ENCODE measurements at places on chromosomes 16 and 17.

GRCh38 chr16:70739389-70739788 lies 53.5 kb upstream of the MTSS2 start:
- no peak for DNase-seq

GRCh38 chr17:61139219-61139618 lies 260.4 kb upstream of the TBX2 start:
- peak; percentile 71 for DNase-seq

DNA sequence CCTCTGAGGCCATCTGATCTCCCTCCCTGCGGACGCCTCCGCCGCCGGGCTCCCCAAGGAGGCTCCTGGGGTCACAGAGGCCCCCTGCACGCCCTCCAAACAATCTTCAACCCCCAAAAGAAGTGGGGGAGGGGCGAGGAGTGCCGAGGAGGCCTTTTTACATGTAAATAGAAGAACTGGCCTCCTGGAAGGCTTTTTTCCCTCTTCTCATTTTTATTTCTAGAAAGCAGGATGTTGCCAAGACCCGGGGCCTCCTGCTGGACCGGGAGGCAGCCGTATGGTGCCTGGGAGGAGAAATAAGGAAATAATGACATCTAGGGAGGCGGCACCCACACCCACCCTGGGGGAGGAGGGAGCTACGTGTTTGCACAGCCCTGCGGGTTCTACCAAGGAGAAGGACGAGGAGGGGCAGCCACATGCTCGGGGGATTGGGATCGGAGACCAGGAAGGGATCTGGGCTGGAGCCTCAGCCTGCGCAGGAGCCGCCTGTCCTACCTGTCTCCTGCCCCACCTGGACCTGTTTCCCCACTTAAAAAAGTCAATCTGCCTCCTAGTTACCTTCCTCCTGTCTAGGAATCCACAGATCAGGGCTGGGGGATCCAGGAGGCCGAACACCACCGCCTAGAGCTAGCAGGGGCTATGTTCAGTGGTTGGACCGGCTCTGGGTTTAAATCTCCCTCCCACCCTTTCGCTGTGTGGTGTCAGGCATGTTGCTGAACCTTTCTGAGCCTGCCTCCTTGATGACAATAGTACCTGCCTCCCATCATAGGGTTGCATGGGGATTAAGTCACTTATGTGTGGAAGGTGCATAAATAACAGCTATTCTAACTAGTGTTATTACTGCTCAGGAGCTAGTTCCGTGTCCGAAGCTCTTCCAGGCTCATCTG lies 175.7 kb upstream of the GSE1 start:
- DNase-seq = no peak

GRCh38 chr16:81478876-81479511 lies 34.4 kb downstream of the CMIP start:
- DNase-seq = no peak

DNA sequence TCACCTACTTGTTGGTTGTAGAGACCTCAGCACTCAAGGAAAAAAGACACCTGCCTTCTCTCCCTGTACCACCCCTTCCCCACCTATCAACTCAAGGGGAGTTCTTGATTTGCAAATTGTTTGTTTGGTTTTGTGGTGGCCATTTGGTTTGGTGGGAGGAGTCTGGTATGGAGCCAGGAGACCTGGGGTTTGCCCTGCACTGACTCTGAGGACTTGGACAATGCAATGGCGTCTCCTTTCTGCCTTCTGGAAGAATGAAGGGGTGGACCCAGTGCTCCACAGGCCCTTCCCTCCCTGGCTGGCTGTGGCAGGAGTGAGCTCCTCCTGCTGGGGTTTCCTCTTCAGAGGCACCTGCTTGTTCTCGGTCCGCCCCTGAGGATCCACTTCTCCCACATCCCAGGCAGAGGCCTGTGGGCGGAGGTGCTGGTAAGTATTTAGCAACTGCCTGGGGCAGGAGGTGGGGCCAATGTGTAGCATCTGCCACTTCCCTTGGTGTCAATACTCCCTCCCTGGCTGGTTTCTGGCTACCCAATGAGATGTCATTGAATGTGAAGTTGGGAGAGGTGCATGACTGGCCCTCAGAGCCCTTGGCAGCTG lies 164.5 kb downstream of the NTN1 start:
- DNase-seq = no peak

DNA sequence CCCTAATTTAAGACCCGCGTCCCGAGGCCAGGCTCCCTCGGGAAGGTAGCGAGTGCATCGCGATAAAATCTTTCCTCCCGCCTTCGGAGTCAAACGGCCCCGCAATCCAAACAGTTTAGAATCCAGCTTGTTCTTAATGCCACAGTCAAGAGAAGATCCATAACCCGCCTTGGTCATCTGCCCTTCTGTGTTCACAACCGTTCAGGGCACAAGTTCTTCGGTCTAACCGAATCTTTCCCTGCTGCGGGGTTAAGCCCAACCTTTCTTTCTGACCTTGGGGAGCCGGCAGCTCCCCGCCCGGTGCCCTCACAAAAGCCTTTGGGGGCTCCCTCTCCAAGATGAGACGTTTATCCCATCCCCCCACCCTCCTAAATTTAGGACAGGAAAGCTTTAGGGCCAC lies 30.3 kb downstream of the CPSF4L start:
- peak; percentile 47 for DNase-seq

DNA sequence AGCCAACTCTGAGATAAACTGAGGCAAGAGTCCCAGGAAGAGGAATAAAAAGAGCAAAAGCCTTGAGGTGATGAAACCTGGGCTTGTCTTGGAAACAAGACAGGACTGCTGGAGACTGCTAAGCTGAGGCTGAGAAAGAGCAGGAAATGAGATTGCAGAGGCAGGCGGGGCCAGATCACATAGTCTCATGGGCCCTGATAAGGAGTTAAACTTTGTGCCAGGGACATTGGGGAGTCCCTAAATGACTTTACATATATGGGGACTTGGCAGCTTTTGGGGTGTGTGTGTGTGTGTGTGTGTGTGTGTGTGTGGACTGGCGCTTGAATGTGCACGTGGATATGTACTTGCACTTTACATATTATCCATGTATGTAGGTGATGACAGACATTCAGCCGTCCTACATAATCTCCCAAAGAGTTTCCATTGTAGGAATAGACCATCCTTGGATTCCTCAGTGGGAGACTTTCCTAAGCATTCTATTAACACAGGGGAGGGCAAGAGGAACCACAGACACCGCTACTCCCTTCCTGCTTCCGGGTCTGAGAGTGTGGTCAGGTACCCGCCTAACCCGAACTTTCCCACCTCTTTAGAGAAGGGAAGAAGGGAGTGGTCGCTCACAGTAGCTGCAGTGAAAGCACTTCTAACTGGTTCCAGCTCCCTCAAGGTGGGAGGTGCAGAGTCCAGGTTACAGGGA lies 123.1 kb downstream of the LYRM1 start:
- DNase-seq = no peak

DNA sequence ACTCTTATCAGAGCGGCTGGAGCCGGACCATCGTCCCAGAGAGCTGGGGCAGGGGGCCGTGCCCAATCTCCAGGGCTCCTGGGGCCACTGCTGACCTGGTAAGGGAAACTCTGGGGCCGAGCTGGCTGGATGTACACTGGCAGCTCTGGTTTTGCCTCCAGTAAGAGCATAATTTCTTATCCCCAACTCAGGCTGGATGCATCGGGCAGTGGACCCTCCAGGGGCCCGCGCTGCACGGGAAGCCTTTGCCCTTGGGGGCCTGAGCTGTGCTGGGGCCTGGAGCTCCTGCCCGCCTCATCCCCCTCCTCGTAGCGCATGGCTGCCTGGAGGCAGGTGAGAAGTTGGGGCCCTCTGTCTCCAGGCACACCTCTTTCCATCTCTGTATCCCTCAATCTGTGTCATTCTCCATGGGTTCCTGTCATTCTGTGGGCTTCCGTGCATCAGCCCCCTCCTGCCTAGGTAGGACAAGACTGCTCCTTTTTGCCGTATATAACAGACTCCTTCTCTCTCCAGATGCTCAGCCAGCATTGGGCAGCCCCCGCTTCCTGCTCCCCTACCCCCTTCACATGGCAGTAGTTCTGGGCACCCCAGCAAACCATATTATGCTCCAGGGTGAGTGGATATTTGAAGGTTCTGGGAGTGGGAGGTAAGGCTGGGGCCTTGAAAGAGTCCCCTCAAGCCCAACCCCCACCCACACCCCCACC lies 9.4 kb upstream of the TMEM88 start:
- DNase-seq = no peak

GRCh38 chr17:46764709-46765401 lies 53.6 kb downstream of the WNT3 start:
- DNase-seq = no peak

DNA sequence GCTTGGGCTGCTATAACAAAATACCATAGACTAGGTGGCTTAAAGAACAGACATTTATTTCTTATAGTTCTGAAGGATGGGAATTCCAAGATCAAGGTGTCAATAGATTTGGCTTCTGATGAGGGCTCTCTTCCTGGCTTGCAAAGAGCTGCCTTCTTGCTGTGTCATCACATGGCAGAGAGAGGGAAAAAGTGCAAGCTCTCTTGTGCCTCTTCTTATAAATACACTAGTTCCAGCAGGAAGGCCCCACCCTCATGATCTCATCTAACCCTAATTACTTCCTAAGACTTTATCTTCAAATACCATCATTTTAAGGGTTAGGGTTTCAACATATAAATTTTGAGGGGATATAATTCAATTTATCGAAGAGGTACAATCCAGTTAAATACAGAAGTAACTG lies 30.6 kb downstream of the ABCA9 start:
- no peak for DNase-seq

- DNase-seq = no peak
These were observed 3.1 kb upstream of the MMP2 start for GRCh38 chr16:55475919-55476318.

DNA sequence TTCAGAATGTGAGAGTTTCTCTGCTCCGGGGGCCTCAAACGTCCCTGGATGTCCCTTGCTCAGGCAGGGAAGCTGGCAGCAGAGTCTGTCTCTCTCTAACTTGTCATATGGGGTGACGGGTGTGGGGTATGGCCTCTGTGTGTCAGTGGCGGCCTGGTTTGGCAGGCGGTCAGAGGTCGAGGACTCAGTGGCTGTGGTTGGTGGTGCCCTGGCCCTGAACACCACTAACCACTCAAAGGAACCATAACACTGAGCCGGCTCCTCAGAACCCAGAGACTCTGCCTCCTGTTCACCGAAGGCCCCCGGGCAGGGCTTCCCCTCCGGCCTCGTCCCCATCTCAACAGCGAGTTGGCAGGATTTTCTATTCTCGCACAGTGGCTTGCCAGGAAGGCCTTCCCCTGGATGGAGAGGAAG lies 677 bp downstream of the P2RX1 start:
- DNase-seq = no peak

GRCh38 chr17:80766290-80766855 lies 221.7 kb downstream of the RPTOR start:
- no peak for DNase-seq

- DNase-seq = no peak
These were observed 198.0 kb downstream of the ZNF423 start for GRCh38 chr16:49657736-49658465.

DNA sequence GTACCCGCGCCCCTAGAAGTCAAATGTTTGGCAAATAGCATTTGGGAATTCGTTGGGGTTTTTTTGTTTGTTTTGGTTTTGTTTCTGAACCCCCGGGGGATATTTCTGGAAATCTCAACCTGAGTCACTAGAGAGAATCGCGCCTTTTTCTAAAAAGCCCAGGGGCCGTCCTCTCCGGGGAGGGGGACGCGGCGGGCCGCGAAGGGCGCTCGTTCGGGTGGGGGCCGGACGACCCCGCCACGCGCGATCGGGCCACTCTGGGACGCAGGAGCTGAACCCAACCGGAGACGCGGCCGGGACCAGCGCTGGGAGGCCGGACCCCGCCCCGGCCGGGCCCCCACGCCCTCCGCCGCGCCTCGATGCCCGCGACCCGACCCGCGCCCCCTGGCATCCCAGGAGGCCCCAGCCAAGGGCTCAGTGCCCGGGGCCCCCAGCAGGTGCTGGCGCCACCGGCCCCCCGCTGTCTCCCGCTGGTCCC lies 302 bp downstream of the LITAF start:
- DNase-seq = no peak

- DNase-seq = peak; percentile 75
These were observed 211.5 kb upstream of the AXIN2 start for GRCh38 chr17:65772989-65773388.

GRCh38 chr17:44372036-44372435 lies 8.4 kb upstream of the FAM171A2 start:
- no peak for DNase-seq

GRCh38 chr16:84985079-84986065 lies 26.0 kb downstream of the ZDHHC7 start:
- DNase-seq = no peak

- DNase-seq = no peak
These were observed 237.4 kb upstream of the TOM1L1 start for GRCh38 chr17:54662978-54663876.

DNA sequence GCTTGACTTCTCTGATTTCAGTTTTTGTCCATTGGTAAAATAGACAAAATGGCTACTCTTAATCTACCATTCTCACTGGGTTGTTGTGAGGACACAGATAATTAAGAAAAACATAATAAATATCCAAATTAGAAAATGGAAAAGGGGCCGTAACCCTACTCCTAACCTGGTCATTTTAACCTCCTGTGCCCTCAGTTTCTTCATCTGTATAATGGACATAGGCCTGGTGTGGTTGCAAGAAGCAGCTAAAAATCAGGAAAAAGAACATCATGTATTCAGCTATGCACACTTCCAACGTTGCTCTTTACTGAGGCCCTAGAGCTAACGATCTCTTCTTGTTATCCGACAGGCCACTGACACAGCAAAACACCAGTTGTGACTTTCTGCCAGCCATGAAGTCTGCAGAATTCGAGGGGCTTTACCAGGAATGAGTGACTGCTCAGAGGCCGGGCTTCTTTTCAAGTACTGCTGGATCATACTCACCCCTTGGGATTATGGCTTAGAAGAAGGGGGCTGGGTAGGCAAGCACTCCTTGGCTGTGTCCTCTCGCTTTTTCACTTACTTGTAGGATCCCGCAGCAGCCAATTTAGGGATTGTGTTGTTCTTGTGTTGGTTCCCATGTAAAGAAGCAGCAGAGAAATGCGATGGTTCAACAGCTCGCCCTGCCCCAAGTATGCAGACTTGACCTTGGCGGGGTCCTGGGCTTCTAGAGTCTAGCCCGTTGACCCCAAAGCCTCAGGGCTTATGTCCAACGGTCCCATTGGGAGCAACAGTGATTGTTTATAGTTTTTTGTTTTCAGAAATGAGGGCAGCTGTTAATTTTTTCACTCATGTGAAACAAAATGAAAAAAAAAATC lies 20.9 kb downstream of the LDAF1 start:
- DNase-seq = no peak

DNA sequence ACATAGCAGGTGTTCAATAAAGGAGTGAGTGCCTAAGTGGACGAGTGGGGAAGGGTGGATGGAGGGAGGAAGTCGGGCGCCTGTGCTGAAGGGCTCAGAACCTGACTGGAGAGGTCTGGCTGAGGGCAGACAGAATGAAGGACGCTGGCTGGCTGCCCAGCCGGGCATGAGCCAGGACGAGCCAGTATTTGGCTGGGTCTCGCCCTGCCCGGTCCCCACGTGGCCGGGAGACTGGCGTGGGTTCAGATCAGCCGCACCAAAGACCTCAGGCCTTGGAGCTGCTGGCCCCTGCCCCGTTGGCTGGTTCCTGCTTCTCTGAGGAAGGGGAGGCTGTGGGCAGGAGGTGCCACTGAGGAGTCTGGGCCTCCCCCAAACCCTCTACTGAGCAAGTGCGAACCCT lies 79.8 kb downstream of the ENGASE start:
- DNase-seq = no peak

GRCh38 chr16:50542703-50543102 lies 5.5 kb upstream of the NKD1 start:
- no peak for DNase-seq
